ENCODE measurements at places on chromosomes 5 and 9.

DNA sequence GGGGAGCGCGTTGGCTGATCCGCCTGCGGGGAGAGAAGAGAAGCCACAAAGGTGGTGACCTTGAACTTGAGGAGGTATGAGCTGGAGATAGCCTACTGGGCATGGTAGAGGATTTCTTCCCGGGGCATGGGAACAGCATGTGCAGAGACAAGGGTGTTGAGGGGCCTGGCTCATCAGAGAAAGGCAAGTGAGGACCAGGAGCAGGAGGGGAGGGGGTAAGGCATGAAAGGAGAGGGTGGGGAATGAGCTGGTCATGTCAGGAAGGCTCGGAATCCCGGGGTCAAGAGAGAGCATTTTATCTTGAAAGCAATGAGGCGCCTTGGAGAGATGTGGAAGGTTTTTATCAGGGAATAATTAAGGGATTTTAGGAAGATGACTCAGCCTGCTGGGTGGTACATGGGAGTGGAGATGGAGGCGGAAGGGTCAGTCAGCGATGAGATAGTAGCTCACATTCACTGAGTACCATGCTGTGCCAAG lies 121.1 kb downstream of the LHX2 start:
- peak; percentile 69 for DNase-seq

- DNase-seq, result no peak
These were observed 367.1 kb downstream of the CSNK1G3 start for GRCh38 chr5:123879071-123879470.

DNA sequence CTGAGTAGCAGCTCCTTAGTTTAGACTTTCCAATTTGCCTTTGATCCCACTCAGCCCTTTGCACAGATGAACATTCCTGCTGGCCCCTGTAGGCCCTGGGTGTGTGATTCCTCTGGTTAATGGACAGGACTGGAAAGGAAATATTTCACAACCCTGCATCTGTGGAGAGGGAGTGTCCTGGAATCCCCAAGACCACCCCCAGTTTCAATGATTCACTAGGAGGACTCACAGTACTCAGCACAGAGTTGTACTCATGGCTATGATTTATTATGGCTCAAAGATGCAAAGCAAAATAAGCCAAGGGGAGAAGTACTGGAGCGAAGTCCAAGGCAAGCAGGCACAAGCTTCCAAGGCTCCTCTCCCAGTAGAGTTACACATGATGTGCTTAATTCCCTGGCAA lies 42.4 kb upstream of the TJP2 start:
- DNase-seq, result peak; percentile 76

GRCh38 chr9:71669284-71669995 lies 98.9 kb downstream of the CEMIP2 start:
- DNase-seq, result no peak

GRCh38 chr9:134434894-134435506 lies 108.7 kb downstream of the RXRA start:
- peak; percentile 93 for DNase-seq

- DNase-seq, result no peak
These were observed 5.9 kb downstream of the SERINC5 start for GRCh38 chr5:80249901-80250300.

DNA sequence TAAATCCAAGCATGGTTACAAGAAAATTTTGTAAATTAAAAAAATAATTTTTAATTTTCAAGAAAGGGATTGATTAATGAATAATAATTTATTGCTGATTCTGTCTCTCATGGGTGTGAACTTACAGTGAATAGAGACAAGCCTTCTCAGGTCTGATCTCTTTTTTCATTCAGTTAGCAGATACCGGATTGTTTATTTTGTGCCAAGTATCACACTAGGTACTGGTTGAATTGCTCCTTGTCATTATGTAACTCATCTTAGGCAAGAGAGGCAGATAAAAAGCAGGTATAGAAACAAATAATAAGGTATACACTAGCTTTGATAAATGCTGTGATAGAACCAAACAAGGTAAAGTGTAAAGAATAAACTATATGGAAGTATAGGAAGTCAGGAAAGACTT lies 283.3 kb downstream of the PJA2 start:
- DNase-seq, result no peak

- DNase-seq, result no peak
These were observed 166.9 kb downstream of the TRIO start for GRCh38 chr5:14309878-14310531.

DNA sequence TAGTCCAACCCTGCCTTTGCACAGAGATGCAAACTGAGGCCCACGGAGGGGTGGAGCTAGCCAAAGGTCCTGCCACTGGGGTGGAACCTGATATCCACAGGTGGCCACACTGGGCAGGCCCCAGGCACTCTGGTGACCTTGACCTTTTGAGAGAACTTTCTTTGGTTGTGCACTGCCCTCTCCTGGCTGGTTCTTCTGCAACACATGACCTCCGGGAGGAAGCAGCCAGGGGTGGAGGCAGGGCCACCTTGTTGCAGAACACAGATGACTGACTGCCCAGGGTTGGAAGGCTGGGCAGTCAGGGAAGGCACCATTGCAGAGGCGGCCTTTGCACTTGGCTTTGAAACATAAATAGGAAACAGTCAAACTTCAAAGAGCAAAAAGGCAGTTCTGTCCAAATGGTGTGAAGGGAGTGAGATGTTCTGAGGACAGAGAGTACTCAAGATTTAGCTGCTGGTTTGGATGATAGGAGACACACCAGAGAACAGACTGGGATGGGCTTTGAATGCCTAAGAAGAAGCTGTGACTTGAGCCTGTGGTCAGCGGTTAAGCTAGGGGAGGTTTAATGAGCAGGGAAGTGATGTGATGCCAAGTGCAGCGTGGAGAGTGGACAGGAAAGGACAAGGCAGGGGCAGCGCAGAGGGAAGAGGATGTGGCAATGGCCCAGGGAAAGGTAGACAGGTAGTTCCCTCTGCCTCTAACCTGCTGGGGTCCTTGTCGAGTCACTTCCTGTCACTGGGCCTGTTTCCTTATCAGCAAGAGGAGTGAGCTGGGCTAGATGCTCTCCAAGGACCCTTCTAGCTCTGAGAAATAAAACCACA lies 6.8 kb upstream of the TCOF1 start:
- peak; percentile 70 for DNase-seq

DNA sequence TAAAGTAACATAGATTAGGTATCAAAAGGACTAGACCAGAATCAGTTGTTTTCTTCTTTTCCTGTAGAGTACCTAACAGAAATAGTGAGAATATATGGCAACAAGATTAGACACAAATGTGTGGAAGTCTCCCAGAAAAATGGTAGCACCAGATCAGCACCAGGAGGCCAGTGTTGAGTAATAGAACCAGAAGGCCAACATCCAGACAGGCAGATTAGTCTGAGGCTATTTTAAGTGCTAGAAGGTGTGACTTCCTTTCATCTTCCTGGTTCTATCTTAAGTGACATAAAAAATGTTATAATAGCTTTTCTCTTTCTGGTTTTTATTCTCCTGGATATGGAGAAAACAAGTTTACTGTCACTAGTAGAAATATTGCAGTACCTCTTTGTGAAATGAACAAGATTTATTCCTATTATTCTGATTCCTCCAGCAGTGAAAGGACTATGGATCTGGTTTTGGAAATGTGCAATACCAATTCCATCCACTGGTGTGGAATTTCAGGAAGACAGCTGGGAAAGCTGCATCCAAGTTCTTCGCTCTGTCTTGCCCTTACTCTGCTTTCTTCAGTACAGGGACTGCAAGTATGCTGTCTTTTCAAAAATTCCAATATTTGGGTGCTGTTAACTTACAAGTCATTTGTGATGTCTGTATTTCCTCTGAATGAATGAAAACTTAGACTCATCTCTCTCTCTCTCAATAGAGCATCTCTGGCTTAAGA lies 39.1 kb downstream of the SHLD3 start:
- DNase-seq, result peak; percentile 15

DNA sequence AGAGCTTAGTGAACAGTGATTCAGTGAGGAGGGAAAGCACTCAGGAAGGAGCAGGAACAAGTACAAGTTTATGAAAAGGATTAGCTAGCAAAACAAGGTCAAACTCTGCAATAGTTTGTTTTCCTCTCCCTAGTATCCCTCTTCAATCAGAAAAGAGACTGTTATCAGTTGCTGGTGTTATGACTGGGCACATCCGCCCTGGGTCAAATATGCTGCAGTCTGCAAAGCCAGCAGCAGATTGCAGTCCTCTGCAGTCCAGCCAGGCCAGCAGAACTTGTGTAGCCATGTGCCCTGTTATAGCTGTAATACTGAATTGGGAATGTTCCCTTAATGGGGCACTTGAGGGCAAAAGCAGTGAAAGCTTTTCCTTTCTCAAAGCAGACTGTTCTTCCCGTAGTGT lies 12.0 kb downstream of the PCDHAC2 start:
- no peak for DNase-seq

- DNase-seq, result no peak
These were observed 118.5 kb downstream of the INVS start for GRCh38 chr9:100217536-100217935.

DNA sequence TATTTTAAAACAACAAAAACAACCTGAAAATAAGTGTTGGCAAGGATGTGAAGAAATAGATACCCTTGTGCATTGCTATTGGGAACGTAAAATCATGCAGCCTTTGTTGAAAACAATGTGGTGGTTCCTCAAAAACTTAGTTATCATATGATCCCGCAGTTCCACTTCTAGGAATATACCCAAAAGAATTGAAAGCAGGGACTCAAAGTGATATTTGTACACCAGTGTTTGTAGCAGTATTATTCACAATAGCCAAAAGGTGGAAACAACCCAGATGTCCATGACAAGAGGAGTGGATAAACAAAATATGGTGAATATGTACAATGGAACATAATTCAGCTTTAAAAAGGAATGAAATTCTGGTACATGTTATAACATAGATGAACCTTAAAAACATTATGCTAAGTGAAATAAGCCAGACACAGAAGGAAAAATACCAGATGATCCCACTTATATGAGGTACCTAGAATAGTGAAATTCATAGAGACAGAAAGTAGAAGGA lies 29.0 kb downstream of the IRF1 start:
- no peak for DNase-seq

GRCh38 chr9:130523921-130524320 lies 55.5 kb upstream of the FUBP3 start:
- no peak for DNase-seq

GRCh38 chr5:150505041-150505511 lies 2.9 kb upstream of the NDST1 start:
- DNase-seq, result peak; percentile 79

DNA sequence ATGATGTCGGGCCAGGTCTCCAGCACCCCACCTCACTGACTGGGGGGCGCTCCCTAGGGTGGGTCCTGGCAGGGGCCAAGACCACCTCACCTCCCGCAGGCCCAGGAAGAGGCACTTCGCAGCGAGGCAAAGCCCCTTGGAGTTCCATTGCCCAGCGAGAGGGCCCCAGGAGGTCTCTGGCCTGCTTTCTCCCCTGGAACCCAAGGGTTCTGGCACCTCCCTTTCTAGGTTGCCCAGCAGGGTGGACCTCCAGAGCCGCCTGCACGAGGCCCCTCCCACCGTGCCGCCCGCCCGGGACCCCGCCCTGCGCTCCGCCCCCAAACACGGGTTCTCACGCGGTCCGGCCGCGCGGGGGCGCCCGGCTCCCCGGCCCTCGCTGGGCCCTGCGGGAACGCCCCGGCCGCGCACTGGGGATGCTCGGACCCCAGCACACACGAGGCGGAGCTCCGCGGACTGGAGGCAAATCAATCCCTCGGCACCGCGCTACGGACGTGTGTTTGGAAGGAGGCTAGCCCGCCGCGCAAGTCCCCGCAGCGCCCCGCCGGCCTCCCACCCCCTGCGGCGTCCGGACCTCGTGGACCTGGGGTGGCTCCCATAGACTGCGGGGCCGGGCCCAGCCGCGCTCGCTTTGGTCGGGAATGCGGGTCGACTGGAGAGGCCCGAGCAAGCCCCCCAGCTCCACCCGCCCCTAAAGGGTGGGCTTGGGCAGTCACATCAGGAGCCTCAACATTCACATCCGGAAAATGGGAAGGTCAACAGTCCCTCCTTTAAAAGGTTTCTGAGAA lies 99.5 kb upstream of the LMX1B start:
- peak; percentile 49 for DNase-seq

GRCh38 chr5:61464512-61464911 lies 132.5 kb downstream of the ZSWIM6 start:
- no peak for DNase-seq

- no peak for DNase-seq
These were observed 142.2 kb downstream of the BAAT start for GRCh38 chr9:101242651-101243050.

DNA sequence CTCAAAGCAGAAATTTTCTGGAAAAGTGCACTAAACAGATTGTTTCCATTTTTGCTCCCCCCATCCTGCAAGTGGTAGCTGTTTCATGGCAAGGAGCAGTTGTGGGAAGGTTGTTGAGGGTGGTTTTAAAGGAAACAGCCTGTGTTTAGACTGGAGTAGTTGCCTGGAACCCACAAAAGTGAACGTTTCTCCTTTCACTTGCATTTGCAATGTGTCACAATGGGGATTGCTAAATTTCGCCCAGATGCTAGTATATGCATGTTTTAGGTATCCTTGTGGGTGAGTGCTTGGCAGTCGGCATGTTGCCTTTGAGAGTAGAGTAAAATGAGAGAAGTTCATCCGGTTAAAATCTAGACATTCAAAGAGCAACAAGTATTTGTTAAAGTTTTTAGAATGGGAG lies 1099.9 kb upstream of the DMAC1 start:
- no peak for DNase-seq

DNA sequence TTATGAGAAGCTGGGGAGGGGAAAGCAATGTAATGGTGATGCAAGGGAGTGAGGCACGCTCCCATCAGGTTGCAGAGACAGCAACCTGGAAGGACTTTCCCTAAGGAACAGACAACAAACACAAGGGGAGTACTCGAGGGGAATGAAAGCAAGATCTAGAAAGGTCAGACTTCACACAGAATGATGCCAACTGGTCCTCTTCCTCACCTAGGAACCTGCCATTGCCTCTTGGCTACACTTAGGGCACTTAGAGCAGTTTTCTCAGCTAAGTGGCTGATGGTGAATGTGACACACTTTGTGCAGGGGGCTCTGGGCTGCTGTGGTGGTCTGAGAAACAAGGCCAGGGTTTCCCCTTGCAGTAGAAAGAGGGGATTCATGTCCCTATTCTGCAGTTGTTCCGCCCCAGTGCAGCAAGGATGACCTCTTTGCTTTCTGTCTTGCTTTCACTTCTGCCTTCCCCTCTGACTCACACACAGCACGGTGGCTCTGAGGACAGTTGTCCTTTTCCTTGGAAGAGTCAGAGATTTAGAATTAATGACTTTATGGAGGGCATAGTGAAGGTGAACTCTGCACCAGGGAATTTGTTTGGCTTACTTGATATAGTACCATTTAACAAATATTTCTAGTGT lies 394.0 kb upstream of the KLF4 start:
- peak; percentile 31 for DNase-seq

GRCh38 chr5:153777681-153778581 lies 260.8 kb downstream of the FAM114A2 start:
- no peak for DNase-seq

All from RPMI7951 (cell line).